ENCODE measurements at places on chromosomes 3 and 15.

DNA sequence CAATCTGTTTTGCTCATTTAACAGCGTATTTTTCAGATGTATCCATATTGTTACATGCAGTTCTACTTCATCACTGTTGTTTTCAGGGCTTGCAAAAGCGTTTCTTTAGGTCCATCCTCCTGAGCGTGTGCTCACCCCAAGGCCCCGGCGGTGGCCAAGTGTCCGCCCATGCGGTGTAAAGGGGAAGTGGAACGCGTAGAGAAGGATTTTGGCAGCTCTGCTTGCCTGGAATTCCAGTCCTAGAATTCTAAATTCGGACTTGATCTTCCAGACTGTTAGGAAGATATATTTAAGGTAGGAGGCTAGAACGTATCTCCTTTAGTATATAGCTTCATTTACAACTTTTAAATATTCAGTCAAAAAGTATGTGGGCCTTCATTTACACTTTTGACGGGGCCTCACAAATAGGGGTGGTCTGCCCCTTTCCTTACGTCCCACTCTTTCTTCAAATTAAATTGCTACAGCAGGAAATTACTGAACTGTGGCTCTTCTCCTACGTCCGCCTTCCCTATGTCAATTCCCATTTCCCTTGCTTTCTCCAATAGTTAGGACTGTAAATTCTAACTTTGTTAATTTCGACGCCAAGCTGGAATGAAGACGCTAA lies 609 bp upstream of the TBC1D23 start:
- peak; percentile 71 for DNase-seq

GRCh38 chr15:59104602-59104911 lies 389 bp upstream of the CCNB2 start:
- no peak for DNase-seq

GRCh38 chr15:86164232-86164898 lies 84.7 kb downstream of the AGBL1 start:
- DNase-seq = no peak

GRCh38 chr3:105826778-105827634 lies 41.8 kb downstream of the CBLB start:
- no peak for DNase-seq

GRCh38 chr3:151879679-151880415 lies 6.4 kb downstream of the SUCNR1 start:
- DNase-seq = no peak

GRCh38 chr15:95503640-95504225 lies 826.8 kb upstream of the NR2F2 start:
- DNase-seq = no peak

GRCh38 chr3:66642019-66642418 lies 141.2 kb upstream of the LRIG1 start:
- no peak for DNase-seq

GRCh38 chr3:111473550-111473949 lies 68.4 kb upstream of the CD96 start:
- no peak for DNase-seq

DNA sequence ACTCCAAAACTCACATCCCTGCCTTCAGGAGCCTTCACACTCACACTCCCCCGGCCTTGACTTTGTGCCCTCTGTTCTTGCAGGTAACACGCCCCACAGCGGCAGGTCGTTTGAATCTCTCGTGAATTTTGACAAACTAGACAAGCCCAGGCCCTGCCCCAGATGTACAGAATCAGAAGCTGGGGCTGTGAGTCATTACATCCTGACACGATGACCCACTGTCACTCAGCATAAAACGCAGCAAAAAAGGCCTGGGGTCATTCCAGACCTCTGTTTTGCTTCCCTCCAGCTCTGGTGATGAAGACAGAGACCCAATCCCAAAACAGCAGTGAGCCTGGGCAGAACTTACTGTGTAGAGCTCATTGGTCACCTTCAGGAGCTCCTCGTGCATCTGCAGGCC lies 116.4 kb upstream of the RAD18 start:
- DNase-seq = no peak

DNA sequence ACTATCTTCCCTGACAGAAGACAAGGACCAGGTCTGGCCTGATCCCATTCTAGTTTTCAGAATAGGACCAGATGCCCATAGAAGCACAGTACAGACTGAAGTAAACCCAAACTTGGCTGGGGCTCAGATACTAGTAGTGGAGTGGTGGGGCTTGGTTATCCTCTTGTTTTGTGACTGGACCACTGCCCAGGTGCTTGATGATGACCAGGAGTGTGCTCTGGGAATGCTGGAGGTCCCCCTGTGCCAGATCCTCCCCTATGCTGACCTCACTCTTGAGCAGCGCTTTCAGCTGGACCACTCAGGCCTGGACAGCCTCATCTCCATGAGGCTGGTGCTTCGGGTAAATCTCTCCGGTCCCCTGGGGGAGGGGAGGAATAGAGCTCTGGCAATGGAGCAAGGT lies 36.3 kb downstream of the ESYT3 start:
- DNase-seq = no peak

- DNase-seq = peak; percentile 53
Observed at GRCh38 chr15:52636459-52636858, 42.7 kb downstream of the ATOSA start.

DNA sequence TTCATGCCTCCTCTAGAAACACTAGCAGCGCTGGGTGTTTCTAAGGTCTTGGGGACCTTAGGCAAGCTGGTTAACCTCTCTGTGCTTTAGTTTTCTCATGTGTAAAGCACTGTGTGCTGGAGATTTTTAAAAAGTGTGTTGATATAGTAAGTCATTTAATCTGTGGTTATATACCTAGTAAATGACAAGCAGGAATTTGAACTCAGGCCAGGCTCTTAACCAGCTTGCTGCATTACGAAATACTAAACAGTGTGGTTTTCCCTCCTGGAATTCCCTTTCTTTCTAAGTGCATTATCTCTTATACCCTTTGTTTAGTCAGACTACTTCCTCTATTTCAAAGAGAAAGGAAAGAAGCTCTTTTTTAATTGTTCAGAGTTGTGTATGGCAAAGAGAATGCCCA lies 26.5 kb downstream of the NEO1 start:
- DNase-seq = peak; percentile 94

- DNase-seq = peak; percentile 89
Observed at GRCh38 chr15:39358441-39359041, 222.3 kb upstream of the THBS1 start.

DNA sequence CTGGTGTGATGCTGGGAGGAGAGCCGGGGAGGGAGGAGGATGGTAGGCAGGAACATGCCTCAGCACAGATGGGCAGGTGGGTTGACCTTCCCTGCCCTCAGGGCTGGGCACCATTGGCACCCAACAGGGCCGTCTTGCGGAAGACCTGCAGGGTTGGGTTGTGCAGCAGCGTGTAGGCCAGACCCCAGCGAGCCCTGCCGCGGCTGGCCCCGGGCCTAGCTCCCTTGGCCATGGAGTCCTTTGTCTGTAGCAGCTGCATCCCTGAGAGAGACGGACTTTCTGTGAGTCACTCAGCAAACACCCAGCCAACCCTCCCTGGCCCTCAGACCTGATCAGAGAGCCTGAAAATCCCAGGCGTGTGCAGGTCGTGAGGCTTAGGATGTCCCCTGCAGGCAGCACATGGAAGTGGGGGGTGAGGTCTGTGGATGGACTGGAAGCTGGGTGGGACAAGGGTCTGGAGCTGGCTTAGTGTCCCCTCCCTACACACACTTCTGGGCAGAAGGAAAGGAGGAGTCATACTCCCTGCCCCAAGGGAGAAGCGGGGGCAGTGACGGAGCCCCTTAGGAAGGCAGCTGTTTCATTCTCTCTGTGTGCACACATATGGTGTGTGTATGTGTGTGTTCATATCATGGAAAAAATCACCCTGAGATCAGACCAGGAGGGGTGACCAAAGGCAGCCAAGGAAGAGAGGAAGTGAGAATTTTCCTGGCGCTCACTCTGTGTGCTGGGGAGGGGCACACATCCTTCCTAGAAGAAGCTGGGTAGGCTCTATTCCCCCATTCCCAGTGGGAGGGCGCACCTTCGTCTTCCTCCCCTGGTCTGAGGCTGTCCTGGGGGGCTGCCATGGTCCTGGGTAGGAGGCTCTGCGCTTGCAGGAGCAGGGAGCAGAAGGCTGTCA lies 6.7 kb downstream of the ISLR start:
- DNase-seq = peak; percentile 81

GRCh38 chr3:146883288-146883687 lies 278.1 kb upstream of the PLSCR5 start:
- DNase-seq = no peak

DNA sequence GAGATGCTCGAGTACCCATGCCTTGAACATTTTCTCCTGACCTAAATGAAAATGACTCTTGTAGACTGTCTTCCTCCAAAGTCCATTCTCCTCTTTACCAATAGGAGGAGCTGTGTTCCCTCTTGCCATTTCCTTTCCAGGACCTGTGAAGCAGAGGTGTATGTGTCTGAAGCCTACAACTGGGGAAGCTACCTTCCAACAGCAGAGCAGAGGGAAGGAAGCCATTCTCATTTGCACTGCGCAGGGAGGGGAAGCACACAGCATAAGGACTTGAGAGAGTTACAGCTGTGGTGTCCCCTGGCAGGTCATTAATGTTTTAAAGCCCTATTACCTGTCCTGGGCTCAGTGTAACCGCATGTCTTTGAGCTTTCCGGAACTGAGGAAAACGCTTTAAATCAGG lies 38.7 kb downstream of the HSPBAP1 start:
- peak; percentile 50 for DNase-seq

DNA sequence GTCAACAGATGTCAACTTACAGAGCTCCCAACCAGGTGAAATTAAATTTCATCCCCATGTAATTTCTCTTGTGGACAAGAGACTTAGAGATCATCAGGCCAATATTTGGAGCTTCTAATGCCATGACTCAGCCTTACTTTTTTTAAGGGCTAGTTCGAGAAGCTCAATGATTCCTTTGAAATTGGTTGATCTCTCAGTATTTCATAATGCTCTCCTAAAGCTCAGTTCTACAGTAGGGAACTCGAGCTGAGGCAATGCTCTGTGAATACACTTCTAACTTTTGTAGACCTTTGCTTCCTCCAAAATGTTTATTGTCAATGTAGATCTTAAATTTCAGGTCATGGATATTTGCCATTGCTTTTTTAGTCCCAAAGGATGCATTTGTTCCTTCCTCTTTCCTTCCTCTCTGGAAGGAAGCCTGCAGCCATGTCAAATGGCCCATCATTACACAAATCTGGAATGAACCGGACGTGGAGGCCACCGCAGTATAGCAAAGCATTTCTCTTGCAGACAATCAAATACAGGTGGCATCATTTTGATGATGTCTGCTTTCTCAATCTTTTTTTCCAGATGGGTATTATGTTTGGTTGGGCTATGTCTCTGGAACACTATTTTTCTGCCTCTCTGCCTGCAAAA lies 28.3 kb downstream of the STARD5 start:
- DNase-seq = no peak

DNA sequence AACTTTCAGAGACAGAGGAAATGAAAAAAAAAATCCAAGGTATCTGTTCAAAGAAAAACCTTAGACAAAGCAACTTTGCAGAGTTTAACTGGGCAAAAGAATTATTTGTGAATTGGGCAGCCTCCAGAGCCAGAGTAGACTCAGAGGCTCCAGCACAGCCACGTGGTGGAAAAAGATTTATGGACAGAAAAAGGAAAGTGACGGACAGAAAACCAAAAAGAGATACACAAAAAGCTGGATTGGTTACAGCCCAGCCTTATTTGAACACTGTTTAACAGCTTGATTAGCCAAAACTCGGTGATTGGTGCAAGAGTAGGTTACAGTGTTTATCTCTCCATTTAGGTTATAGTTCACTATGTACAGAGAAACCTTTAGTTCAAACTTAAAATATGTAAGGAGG lies 23.7 kb upstream of the GPD1L start:
- DNase-seq = peak; percentile 29

GRCh38 chr3:42696356-42697288 lies 6.0 kb downstream of the HHATL start:
- DNase-seq = no peak

DNA sequence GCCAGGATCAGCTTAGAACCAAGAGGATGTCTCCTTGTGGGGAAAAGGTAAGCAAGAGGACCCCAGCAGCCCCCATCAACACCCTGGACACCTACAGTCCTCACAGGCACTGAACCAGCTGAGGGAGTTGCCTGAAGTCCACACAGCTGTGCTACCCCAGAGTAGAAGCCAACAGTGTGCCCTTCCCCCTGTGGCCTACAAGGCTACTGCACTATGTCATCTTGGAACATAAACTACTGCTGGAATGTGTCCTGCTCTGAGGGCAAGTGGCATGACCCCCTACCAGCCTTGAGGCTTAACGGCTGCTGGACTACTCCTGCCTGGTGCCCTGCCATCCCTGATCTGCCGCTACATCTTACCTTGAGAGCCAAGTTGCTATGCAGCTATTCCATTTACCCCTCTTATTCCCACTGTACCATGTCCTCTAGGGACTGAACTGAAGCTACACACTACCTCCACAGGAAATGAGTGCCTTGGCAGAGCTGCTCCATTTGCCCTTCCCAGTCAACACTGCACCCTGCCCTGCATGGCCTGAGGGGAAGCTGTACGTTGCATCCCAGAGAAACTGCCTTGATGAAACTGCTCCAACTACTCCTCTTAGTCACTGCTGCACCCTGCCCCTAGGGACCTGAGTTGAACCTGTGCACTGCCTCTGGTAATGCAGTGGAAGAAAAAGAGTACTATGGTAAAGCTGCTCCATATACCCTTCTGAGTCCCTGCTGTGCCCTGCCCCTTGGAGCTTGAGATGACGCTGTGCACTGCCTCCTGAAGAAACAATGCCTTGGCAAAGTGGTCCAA lies 40.2 kb upstream of the ATP13A5 start:
- no peak for DNase-seq

- DNase-seq = peak; percentile 58
Observed at GRCh38 chr3:38985581-38985980, 66.2 kb downstream of the SCN11A start.

GRCh38 chr3:178676077-178676476 lies 139.8 kb downstream of the KCNMB2 start:
- DNase-seq = no peak

DNA sequence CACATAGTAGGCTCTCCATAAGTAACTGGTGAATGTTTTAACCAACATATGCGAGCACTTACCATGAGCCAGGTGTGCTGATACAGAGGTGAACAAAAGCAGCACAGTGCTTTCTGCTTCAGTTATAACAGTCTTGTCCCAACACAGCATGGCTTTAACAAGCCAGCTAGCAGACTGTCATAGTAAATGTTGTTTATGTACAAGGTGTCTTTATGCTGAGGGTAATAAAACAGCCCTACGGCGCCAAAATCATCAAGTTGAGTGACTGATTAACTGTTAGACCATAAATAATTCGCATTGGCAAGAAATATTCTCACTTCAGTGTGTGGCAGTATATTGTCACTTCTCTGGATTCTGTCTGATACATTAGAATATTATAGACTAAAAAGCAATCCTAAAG lies 646.0 kb upstream of the CFAP20DC start:
- DNase-seq = no peak

DNA sequence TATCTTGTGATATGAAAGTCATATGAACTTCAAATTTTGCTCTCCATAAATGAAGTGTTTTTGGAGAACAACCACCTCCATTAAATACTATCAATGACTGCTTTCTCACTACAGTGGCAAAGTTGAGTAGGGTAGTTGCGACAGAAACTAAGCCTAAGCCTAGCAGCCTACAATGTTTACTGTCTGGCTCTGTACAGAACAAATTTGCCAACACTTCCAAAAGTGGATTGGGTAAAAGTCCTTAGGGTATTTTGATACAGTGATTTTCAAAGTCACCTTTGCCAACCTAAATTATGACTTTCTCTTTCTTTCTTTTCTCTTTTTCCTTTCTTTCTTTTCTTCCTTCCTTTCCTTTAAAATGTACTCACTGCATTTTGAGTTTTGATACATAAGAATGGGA lies 142.6 kb downstream of the PLCL2 start:
- DNase-seq = no peak

GRCh38 chr3:148906667-148907066 lies 41.6 kb downstream of the CPA3 start:
- no peak for DNase-seq

- peak; percentile 78 for DNase-seq
Observed at GRCh38 chr3:4474683-4475490, 7.8 kb upstream of the SUMF1 start.
